Breast epithelium (tissue), 4 donors: ENCODE measurements at places on chromosomes 5 and 9.
A peak's percentile ranks its signal among the peaks of the same experiment; 100 is the strongest.

- no peak for DNase-seq
Observed at GRCh38 chr5:92588876-92589275, 992.1 kb downstream of the NR2F1-AS1 start.

GRCh38 chr5:151624476-151624875 lies 33.3 kb upstream of the FAT2 start:
- no peak for DNase-seq

- no peak for DNase-seq
Observed at GRCh38 chr9:74953235-74953751, 581 bp upstream of the C9orf40 start.

DNA sequence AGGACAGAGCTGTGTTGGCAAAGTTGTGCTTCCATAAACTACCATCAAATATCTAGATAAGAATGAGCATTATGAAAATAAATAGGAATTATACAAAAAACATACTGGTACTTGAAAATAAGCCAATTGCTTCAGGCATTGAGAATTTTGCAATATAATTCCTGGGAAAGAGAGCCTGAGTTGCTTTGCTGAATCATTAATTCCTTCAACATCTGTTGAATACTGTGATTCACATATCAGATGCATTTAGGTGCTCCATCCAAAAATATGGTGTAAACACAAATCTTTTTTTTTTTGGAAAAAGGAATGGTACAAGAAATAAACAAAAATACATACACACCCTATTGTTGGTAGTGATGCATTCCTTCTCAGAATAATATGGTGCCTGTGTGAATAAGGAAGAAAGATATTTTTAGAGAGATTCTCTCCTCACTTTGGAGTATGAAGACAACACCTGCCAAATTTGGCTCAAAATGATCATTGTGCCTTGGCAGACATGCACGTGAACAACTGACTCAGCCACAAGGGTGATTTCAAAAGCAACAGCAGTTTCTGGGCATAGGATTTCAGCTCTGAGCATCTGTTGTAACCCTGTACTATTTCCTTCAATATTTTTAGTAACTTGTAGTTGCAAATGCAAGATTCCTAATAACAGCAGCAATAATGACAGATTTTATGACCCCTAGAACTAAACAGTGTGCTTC lies 96.7 kb downstream of the CAVIN4 start:
- no peak for DNase-seq

DNA sequence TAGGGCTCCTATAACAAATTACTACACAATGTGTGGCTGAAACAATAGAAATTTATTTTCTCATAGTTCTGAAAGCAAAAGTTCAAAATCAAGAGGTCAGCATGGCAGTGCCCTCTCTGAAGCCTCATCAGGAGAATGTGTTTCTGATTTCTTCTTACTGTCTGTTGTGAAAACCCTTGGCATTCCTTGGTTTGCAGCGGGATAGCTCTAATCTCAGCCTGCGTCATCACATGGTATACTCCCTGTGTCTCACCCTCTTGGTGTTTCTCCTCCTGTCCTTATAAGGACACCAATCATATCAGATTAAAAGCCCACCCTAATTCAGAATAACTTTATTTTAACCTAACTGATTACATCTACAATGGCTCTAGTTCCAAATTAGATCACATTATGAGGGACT lies 87.5 kb upstream of the CDH9 start:
- DNase-seq = no peak

GRCh38 chr5:92144824-92145223 lies 761.7 kb upstream of the ARRDC3 start:
- no peak for DNase-seq

- DNase-seq = no peak
Observed at GRCh38 chr5:64872044-64872443, 103.3 kb downstream of the CWC27 start.

DNA sequence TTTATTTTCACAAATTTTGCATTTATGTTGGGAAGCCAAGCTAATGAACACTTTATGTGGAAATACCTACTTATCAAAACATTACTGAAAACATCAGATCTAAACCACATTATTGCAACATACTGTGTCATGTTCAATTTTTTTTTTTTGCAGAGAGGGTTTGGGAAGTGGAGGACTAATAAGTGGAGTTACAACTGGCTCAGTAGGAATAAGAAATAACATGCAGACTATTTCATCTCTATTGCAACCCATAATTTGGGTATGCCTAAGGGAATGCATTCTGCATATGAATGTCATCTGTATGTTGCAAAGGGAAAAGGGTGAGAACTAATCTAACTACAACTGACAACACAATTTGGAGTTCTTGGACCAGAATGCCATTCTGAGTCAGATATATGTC lies 41.8 kb downstream of the APC start:
- DNase-seq = no peak

- DNase-seq = no peak
Observed at GRCh38 chr5:132817011-132817410, 3.9 kb downstream of the SOWAHA start.

DNA sequence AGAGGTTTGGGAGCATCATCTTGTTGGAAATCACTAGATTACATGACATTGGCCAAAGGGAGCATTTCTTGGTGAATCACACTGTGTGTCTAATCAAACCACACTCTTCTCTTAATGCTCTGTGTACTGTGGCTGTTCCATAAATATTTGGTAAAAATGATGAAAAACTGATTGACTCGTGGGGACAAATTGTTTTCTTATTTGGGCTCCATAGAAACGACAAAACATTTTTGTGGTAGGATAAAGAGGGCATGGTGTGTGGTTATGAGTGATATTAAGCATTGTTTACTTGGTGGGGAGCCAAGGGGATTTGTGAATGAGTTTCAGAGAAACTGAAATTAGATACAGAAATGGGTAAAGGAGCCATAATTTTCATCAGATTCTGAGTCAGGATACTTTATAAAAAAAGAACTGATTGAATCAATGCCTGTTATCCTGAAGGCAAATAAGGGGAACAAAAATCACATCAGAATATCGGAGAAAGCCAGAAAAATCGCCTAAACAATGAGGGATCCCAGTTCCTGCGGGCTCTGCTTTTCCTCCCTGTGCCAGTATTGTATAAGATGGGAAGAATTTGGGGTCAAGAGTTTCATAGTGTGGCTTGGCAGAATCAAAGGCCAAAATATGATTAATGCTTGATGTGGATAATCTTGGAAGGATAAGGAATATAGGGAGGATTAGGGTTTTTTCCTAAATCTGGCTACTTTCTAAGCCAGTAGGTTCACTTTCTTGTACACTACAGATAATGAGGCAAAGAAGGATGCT lies 33.3 kb downstream of the FBXL7 start:
- DNase-seq = no peak

GRCh38 chr9:93119953-93120845 lies 13.9 kb downstream of the NINJ1 start:
- peak; percentile 94 for DNase-seq

DNA sequence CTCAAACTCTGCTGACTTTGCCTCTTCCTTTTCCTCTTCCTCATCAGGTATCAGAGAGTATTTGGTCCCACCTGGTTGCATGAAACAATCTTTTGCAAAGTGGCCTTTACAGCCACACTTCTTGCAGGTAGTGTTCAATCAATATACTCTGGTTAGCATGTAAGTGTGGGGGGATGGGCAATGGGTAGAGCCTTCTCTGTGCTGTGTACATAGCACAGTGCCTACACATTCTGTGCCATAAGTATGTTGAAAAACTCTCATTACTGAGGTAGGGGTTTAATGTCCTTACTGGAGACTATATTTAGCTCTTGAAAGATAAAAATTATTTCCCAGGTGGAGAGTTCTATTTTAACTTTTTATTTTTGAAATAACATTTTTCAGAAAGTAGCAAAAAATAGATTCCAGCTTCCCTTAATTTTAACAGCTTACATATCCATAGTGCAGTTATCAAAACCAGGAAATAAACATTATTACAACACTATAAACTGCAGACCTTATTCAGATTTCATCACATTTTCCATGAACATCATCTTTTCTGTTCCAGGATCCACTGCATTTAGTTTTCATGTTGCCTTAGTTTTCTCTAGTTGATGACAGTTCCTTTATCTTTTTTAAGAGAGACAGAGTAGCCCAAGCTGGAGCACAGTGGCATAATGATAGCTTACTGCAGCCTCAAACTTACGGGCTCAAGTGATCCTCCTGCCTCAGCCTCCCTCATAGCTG lies 15.1 kb downstream of the TTC1 start:
- no peak for DNase-seq

- DNase-seq = no peak
Observed at GRCh38 chr9:86061972-86062739, 37.2 kb downstream of the GOLM1 start.

DNA sequence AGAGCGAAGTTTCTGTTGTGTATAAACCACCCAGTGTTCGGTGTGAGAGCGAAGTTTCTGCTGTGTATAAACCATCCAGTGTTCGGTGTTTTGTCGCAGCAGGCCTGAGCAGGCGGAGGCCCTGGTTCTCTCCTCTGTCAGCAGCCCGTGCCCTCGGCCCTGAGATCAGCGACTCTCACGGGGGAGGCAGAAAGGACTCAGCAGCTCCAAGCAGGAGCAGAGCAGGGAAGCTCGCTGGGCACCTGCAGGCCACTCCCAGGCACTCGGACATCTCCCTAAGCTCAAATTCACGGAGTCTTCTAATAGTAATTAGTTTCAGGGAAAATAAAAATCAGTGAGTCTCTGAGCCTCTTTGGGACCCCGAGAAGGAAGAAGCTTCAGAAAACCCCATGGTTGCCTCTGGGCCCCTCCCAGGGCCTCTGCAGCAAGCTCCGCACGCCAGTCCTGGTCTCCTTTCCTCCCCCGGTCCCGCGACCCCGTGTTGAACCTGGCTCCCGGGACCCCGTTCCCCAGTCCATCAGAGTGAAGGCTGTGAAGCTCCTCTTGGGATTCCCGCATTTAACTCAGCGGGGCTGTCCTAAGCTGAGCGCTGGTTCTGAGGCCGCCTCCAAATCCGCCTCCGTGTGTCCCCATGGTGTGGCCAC lies 81.9 kb upstream of the ADAMTS2 start:
- no peak for DNase-seq

DNA sequence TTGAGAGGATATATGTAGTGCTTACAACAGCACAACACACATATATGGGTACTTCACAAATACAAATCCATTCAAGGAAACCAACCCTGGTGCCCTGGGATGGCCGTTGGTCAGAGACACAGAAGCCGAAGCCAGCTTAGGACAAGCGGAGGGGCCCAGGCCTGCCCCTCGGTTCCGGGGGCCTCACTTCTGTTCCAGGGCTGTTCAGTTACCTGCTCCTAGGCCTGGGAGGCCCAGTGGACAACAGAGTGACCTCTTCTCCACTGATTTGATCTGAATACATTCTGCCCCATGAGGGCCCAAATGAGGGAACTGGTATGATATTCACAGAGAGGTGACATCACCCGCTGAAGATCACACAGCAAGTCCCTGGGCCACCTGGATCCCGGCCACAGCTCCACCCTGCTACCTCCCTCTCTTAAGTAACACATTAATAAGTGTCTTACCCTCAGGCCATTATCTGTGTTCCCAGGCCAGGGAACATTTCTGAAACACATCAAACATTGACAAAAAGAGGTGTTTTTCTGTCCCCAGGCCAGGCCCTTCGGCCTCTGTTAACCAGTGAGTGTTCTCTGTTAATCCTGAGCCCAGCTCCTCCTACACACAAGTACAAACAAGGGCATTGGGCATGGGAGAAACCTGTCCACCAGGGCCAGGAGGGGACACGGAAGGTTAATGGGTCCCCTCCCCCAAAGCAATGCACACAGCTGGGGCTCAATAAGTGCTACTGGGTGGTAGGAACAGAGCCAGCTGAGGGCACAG lies 4.5 kb upstream of the GRHPR start:
- DNase-seq = no peak

- DNase-seq = no peak
Observed at GRCh38 chr5:158751961-158752655, 347.6 kb downstream of the EBF1 start.

DNA sequence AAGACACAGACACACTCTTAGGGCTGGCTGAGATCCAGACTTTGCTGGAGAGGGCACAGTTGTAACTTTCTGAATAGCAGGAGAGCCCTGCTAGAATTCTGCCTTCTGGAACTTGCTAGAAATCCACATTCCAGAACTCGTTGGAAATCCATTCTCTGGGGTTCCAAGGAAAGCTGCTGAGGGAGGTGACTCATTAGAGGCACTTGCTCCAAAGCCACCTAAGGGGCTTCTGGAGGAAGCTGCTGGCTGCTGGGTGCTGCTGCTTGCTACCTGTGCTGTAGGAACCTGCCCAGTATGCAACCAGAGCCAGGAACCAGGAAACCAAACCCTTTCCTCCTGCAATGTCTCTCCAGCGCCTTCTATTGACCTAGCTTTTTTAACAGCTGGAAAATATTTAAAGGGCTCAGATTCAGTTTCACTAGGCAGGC lies 4.1 kb upstream of the TLE4 start:
- DNase-seq = no peak

- no peak for DNase-seq
Observed at GRCh38 chr9:100580257-100580656, 2.4 kb downstream of the CAVIN4 start.

DNA sequence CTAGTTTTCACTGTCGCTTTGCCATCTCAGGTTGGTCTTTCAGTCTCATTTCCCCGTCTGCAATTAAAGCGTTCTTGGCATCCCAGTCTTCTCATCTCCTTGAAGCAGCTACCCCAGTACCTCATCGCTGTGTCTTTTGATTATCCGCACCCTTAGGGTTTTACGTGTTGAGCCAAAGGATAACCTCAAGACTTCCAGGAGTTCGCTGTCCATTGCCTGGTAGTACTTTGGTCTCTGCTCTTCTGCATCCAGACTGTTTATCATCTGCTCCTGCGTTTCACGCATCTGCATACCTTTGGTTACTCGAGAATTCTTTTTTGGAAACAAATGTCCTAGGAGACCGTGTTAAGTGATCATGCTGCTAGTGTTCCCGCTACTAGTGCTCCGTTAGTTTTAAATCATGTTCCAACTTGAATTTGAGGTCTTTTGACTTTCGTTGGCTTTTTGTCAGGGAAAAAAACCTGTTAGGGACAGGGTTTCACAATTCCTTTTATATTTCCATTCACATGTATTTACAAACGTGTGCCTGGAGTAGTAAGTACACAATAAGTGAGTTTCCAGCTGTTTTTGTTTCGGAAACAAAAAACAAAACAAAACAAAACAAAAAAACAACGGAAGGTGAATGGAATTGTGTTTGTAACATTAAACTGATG lies 888 bp downstream of the RABGAP1 start:
- no peak for DNase-seq

DNA sequence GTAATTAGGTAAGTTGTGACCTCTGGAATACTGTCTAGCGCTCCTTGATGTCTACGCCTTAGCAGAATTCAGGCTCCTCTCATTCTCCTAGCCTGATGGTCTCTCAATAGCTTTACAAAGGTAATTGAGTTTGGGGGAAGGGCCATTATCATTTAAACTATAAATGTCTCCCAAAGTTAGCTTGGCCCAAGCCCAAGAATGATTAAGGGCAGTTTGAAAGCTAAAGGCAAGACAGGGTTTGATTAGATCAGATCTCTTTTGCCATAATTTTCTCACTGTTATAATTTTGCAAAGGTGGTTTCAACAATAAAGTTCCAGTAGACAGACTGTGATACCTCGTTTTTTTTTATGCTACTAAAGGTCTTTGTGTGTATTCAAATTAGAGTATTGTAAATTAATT lies 3.7 kb upstream of the SLC30A5 start:
- DNase-seq = no peak

GRCh38 chr5:15719784-15720183 lies 219.8 kb downstream of the FBXL7 start:
- no peak for DNase-seq
